MCF 10A (cell line): ENCODE measurements at places on chromosomes 3 and 15.

GRCh38 chr3:194964809-194965208, 279.1 kb downstream of the FAM43A start:
- peak; percentile 27 for DNase-seq

DNA sequence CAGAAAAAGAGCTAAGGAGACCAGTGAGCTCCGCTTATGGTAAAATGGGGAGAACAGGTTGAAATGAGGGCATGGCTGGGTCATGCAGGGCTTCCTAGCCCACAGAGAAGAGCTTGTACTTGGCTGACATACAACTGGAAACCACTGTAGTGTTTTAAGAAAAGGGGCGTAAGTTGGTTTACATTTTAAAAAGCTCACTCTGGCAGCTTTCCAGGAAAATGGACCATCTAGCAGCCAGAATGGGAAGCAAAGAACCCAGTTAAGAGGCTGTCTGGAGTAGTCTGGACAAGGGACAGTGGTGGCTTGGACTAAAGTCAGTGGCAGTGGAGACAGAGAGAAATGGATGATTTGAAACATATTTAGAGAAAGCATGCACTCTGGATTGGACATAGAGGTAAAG, 1.9 kb downstream of the MORC1 start:
- DNase-seq, result no peak

DNA sequence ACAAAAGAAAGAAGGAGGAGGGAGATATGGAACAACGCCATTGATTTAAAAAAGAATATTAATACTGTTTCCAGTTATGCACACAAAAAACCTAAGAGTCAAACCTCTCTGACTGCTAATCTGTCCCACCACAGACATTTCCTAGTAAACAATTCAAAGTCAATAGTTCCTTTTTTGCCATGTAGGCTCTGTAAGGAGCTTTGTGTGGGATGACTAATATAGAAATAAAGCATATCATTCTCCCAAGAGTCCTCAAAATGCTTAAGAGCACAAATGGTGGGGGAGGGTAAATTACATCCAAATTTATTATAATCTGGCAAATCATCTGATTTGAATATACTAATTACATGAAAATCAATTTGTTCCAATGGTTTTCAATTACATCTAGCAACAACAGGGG, 155.9 kb upstream of the CNTN4 start:
- DNase-seq, result no peak

- no peak for DNase-seq
Observed at GRCh38 chr3:118478706-118479276, 555.9 kb downstream of the IGSF11 start.

DNA sequence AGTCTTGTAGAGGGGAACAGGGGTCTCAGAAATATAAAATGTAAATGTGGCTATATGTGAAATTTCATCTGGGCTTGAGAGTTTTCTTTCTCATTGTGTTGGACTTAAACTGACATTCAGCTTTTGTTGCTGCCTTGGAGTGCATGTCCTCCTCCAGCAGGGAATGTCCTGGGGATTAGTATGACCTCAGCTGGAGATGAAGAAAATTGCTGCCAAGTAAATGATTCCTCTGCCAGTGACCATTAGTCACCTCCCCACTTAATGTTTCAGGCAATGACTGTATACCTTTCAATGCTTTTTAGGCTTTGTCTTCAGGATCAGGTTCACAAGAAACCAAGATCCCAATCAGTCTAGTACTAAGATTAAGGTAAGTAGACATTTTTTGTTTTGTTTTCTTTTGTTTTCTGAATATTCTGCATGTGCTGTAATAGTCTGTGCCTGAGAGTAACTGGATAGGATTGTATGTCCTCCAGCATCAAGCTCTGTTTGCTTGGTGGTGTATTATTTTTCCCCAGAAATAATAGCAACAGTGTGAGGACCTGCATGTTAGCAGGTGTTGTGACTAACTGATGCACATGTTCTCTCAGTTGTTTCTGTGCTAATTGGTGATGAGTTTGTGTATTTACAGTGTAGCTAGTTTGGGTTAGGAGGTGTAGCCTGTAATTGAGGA, 18.1 kb upstream of the SLC22A13 start:
- peak; percentile 84 for DNase-seq

DNA sequence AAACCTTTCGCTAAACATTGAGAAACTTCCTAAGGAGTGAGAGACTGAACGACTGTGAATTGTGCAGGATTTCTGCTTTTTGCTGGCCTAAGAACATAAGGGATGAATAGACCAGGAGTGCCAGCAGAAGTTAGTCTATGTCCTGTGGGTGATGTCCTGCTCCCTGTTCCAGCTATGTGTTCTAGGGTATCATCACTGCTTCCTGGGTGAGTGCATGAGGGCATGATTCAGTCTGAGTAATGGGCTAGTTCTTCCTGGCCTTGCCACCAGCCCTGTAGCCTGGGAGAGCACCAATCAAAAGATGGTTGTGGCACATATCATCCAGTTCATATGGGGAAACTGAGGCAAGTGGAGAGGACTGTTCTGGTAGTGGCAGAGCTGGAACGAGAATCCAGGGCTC, 153.9 kb upstream of the TPM1 start:
- DNase-seq, result no peak

- peak; percentile 87 for DNase-seq
Observed at GRCh38 chr15:31235311-31236183, 91.1 kb upstream of the KLF13 start.

- DNase-seq, result no peak
Observed at GRCh38 chr15:34304613-34305012, 33.0 kb downstream of the SLC12A6 start.

DNA sequence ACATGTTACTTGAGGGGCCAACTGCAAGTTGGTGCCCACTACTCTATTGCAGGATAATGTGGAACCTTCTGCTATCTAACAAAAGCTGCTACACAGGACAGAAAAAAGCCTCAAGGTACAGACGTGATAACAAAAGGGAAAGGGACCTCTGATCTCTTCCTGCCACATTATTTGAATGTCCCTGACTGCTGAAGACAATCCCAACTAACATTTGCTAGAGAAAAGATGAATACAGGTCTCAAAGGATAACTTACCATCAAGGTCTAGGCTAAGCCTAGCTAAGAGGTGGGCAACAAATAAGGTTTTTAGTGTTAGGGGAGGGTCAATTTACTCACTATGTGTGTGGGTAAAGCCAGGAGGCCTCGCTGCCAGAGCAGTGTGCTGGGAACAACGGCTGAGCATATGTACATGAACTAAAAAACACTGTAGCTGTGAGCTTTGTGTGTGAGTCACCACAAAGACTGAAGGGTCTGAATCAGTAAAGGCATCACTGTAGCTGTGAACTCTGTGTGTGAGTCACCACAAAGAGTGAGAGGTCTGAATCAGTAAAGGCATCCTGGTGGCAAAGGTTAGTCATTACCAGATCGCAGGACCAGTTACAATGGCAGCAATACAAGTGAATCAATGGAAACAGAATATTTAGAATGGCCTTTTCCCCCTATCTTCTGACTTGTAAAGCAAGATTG, 111.7 kb downstream of the LMLN start:
- peak; percentile 91 for DNase-seq

DNA sequence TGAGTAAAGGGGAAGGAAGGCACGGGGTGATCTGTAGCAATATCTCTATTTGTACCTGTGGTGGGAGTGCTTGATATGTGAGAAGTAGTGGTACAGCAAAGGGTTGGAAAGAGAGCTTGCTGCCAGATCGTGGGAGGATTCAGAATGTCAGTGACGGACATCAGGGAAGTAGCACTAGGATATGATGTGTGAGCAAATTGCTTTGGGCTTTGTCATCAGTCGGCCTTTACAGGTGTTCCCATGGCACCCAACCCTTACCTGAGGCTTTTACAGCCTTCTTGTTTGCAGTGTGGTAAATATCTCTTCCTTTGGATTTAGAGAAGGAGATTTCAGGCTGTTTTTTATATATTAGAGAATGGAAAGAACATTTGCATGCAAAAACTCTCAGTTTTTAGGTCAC, 29.8 kb downstream of the IL1RAP start:
- DNase-seq, result peak; percentile 52
